Suppressor macrophage treated with lipopolysaccharide for 1 hour (primary cell): ENCODE measurements at places on chromosomes 6 and 20.

- DNase-seq, result no peak
These were observed 222.9 kb downstream of the PREX1 start for GRCh38 chr20:48604936-48605335.

DNA sequence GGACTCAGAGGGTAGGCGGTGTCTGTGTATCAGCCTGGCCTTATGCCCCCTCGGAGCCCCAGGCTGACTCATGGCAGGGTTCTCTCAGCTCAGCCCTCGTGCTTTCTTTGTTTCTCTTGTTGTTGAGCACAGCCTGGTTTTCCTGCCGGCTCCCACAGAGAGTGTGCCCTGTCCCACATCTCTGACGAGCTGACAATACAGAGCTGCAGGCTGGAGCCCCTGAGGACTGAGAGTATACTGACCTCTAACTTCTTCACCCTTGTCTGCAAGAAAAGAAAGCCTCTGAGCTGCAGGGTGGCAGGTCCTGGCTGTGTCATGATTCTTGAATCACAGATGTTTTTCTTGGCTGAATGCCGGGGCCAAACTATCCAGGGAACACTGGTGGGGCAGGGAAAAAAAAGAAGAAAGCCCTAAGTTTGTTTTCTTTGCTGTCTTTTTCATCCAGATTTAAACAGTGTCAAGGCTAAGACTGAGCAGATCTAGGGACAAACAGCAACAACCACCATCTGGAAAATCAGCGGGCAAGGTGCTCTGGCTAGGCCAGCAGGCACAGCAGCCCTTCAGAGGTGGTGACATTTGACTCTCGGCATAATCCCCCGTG, 63.3 kb upstream of the ZNF133 start:
- no peak for DNase-seq

DNA sequence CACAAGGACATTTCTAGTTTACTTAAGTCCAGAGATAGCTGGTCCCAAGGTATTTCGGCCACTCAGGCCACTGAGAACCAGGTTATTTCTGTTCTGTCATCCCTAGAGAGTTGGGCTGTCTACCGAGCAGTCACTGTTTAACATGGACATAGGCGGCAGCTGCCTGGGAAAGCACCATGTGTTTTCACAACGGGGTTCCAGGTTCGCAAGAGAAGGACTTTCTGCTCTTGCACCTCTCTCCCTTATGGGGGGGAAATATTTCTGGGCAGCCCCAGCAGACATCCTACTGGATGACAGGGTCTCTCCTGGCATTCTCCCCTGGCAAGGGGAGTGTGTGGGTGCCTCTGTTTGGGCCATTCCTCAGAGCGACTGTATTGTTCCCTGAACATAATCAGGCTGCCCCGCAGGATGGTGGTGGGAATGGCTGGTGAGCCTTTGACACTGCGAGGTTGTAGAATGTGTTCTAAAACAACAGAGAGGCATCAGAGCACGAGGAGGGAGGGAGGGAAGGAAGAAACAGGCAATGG, 64.4 kb upstream of the DUSP22 start:
- peak; percentile 55 for DNase-seq

GRCh38 chr6:139736325-139736906, 362.0 kb upstream of the CITED2 start:
- DNase-seq, result peak; percentile 13

DNA sequence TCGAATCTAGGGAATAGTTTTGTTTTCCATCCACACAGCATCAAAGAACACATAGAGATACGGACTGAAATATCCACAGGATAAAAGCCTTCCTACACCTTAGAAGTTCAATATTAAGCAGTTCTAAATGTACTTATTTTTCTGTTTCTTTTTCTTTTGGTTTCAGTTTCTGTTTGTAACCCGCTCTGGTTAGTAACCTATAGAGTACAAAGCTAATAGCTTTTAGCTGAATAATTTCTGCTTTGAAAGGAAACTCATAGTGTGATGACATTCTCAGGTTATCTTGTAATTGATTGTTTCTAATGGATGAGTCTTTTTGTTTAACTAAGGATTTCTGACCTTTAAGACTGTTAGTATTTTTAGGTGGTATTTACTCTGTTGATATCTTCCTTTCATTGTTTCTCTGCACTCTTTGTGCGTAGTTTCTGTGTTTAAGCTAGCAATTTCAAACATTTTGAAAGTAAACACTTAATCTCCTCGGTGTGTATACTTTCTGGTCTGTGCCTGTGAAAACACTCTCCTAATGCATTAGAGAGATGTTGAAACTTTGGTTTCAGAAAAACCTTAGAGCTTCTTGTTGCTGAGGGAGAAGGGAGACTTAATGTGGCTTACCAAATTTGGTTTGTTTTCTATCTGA, 385.5 kb downstream of the HDGFL1 start:
- DNase-seq, result peak; percentile 27

DNA sequence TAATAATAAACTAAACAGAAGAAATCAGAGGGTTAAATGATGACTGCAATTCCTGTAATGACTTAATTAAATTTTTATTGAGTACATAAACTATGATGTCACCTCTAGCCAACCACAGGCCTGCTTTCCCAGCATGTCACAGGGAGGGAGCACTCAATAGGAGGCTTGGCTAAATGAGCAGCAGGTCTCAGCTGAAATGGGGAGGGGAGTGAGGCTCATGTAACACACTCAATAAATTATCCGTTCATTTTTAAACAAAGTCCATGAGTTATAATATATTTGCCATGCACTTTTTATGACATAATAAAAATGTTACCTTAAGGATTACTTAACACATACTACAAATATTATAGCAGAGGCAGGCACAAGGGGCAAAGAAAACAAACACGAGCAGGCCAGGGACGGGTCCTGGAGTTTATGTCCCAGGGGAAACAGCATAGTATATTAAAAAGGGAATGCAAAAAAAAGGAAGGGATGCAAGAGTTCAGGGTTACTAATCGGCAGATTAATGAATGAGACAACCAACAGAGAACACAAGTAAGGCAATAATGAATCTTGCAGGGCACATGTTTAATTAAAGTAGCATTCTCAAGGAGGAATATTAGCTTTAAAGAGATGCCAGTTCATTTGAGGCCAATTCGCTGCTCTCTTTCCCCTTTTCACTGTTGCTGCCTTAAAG, 27.1 kb upstream of the FAM83C start:
- no peak for DNase-seq

DNA sequence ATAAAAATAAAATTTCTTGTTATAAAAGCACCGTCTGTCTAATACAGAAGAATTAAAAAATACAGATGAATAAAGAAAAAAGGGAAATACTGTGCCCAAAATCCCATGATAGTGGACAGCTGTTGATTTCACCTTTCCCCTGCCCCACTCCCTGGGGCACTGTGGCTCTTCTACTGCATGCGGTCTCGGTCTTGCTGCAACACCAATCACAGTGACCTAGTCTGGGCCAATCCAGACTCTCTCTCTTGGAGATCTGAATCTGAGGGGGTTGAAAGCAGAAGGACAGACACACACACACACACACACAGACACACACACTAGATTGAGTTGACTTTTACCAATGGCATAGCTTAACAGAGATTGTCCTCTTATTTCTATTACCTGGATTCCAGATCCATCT, 70.5 kb upstream of the FYN start:
- peak; percentile 37 for DNase-seq

DNA sequence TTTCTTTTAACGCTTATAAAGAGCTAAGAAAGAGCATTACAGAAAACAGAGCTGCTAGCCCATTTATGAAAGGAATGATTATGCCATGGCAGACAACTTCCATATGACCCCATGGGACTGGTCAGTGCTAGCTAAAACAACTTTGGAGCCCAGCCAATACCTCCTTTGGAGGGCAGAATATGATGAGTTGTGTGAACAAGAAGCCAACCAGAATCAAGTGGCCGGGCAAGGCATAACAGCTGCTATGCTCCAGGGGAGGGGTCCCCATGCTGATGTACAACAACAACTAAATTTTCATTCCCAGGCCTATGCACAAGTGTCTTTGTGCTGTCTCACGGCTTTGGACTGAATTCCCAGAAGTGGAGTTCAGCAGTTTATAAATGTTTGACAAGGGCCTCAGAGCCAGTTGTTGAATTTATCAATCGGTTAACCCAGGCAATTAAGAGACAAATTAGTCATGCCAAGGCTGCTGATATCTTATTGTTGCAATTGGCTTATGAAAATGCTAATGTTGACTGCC, 65.0 kb upstream of the ASCC3 start:
- DNase-seq, result no peak

DNA sequence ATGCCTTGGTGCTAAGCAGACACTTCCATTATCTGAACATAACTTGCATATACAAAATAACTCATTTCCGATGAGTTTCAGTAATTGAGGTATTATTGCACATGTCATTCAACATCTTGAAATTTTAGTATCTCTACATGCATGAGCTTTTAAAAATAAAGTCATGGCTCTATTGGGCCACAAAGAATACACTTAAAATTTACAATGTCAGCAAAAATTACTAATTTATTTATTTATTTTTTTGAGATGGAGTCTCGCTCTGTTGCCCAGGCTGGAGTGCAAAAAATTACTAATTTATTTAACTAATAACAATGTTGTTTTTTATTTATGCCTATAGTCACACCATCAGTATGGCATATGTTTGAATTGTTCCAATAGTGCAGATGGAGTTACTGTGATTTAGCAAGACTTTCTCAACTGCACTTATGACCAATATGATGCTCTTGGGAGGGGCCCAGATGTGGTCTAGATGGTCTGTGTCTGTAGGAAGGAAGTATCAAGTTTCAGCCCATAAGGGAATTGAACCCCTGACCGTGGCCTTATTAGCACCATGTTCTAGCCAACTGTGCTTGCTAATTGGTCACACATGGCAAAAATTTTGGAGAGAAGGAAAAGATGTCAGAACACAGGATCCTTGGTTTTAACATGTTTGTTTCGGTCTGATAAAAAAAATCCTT, 370.7 kb upstream of the TSHZ2 start:
- DNase-seq, result no peak

DNA sequence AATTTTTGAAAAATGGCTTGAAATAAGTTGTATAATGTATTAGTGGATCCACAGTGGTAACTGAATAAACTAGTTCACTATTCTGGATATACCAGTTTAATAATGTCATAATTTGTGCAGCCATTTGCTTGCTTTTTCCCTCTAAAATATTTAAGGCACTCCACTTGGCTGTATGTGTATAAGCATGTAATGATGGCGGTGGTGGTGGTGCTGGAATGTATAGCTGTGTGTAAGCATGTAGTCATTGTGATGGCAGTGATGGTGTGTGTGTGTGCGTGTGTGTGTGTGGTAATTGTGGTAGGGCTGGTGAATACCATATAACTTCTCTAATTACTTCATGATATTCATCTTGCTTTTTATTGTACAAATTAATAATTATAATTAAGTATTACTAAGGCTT, 89.2 kb upstream of the HIVEP1 start:
- DNase-seq, result no peak

DNA sequence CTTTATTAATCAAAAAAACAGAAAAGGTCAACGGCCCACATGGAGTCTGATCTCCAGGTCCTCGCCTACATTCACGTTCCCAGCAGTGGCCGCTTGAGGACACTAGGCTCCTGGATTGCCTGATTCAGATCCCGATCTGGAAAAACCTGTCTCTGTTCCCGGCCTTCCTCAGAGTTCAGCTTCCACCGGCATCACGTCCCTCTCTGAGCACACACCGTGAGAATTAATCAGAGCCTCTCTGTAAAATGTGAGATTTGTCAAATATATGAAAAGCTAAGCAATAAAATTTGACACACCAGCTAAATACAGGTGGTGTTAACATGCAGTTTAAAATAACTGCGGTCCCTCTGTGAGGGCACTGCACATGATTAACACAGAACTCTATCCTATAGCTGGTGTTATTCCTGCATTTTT, 122.8 kb upstream of the COL21A1 start:
- no peak for DNase-seq

DNA sequence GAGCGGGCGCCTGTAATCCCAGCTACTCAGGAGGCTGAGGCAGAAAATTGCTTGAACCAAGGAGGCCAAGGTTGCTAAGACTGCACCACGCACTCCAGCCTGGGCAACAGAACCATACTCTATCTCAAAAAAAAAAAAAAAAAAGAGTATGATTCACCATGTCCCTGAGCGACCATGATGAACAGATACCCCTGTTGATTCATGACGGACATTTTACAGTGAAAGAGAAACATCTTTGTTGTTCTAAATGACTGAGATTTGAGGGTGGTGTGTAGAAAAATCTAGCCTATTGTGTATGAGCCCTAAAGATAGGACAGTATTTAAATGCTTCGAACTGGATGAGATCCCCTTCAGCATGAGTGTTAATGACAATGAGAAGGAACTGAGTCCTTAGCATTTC, 32.8 kb downstream of the RBM24 start:
- no peak for DNase-seq

DNA sequence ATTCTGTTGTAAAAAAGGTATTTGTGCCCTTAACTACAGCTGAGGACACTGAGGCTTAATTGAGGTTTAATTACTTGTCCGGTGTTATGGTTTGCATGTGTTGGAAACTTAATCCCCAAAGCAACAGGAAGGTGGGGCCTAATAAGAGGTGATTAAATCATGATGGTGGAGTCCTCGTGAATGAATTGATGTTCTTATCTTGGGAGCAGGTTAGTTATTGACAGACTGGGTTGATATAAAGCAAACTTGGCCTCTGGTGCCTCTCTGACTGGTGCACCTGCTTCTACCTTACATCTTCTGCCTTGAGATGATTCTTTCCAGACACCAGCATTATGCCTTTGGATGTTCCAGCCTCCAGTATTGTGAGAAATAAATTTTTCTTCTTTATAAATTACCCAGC, 306.5 kb upstream of the HS3ST5 start:
- DNase-seq, result no peak

GRCh38 chr6:138857775-138858174, 61.9 kb downstream of the ECT2L start:
- no peak for DNase-seq

DNA sequence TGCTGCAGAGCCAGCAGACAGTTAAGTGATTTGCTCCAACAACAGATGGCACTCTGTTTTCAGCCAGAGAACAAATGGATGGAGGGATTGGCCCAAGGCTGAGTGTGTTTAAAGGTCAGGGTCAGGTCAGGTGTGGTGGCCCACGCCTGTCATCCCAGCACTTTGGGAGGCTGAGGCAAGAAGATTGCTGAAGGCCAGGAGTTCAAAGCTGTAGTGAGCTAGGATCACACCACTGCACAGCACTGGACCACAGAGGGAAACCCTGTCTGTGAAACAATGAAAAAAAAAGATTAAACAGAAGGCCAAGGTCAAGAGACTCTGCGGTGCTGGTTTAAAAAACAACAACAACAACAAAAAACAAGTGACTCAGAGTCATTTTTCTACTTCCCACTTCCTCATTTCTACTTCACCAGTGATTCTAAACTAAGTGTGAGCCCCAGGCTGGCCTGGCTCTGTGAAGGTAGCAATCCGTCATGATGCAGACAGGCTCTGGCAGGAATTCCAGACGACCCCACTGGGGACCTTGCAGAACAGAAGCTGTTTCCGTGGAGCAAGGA, 42.5 kb upstream of the ARMC2 start:
- DNase-seq, result peak; percentile 61

- peak; percentile 47 for DNase-seq
These were observed 485.4 kb upstream of the MANEA start for GRCh38 chr6:95091823-95092436.
